ENCODE measurements at places on chromosomes 16 and 17.

- no peak for DNase-seq
Measured at GRCh38 chr16:11033629-11034420, 89.5 kb downstream of the CLEC16A start.

DNA sequence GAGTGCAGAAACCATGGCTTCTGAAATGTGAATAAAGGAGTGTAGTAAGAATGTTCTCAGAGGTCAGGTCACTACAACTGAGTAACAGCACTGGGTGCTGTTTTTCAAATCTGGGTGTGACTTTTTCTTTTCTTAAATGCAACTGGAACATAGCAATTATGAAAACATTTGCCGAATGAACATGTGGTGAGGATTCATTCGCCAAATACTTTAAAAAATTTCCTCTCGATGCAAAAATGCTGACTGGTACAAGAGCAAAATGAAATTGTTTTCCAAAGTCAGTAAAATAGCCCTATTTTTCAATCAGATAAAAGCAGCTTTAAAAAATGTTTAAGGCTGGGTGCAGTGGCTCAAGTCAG, 18.6 kb downstream of the ZDHHC7 start:
- no peak for DNase-seq

DNA sequence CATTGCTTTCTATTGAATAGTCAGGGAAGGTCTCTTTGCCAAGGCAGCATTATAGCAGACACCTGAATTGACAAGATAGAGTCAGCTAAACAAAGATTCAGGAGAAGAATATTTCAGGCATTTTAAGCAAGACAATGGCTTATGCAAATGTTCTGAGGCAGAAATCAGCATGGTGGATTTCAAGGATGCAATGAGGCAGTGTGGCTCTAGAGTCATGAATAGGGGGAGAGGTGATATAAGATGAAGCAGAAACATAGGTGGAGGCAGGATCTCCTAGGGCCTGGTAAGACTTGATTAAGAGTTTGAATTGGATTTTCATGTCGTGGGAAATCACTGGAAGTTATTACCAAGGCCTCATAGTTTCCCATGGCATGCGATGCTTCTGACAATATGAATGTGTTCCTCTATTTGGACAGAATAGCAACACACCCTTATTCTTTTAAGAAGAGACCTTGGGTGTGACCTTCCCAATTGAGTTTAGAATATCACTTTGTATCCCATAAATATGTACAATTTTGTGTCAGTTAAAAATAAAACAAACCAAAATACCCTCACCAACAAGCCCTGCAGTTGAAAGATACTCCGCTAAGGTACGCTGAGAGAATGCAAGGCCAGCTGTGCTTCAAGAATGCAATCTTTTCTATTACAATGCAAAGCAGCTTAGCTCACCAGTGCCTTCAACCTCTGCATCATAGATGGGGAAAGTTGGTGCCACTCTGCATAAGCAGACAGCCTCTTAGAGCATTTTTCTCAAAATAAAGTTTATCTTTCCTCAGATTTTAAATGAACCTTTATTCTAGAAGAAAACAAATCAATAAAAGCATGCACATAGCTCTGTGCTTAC, 139.6 kb upstream of the SALL1 start:
- DNase-seq: no peak

GRCh38 chr16:87604634-87605111, 2.4 kb downstream of the JPH3 start:
- no peak for DNase-seq

DNA sequence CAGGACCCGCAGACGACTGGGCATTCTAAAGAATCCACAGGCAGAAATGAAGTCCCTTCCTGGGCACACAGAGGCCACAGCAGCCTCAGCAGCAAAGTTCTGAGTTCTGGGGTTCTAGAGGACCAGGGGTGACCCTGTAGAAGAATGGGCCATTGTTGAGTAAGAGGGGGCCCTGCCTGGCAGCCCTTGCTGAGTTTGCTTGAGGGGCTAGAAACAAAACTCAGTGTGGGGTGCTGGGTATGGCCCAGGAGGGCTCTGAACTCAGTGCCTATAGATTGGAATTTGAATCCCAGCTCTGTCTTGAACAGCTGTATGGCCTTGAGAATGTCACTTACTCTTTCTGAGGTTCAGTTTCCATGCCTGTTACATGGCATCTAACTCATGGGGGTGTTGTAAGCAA, at the start of gene PDILT:
Gene PDILT (minus strand): TSS at position 101 of the 400 bp plus-strand sequence. CDS start 5,437 bp downstream, outside the sequence.
- no peak for DNase-seq

DNA sequence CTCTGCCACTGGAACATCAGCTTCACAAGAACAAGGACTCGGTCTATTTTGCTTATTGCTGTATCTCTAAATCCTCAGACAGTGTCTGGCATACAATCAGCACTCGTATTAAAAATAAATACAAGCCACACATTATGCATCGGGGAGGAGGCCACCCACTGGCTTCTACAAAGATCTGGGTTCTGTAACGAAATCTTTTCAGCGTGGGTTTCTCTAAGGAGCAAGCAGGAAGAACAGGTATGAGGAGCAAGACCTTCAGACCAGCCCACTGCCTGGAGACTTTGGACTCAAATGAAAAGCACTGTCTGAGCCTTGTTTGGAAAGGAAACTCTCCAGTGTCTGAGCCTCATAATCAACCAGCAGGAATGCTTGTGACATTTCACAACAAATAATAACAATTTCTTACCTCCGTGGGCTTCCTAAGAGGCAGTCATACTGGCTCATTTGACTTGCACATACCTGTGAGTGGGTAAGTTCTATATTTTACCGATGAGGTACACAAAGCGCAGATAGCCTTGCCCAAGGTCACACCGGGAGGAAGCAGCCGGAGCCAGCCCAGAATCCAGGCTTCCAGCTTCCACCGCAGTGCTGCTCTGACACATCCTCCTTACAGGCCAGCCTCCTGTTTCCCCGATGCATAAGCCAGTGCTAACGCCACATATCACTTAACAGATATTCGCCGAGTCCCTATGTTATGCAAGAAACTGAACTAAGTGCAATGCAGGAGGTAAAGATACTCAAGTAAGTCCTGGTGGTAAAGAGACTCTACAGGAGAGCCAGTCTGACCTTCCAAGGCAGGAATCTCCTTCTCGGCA, 118.6 kb upstream of the TNRC6C start:
- DNase-seq: no peak

GRCh38 chr17:28193241-28193640, 125.8 kb upstream of the TMEM97 start:
- no peak for DNase-seq

- DNase-seq: no peak
Measured at GRCh38 chr17:42230225-42230624, 35.9 kb upstream of the GHDC start.
